GM04504 (cell line): ENCODE measurements at places on chromosomes 16 and 17.
A peak's percentile ranks its signal among the peaks of the same experiment; 100 is the strongest.

DNA sequence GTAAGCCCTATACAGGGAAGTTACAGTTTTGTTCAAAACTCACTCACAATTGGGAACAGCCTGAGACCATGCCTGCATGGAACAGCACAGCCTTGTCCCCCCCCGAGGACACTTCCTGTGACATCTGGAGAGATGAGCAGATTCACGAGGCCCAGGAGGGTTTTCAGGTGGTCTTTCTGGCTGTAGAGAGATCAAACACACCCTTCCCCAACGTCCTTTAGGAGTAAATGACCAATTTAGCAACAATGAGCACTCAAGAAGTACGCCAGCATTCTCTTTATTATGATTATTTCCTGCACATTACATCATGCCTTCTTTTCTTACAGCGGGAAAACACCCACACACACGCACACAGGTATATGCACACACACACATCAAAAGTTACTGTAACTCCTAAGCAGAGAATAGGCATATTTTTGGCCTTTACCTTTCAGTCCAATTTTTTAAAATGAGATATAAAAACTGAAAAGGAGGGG, 39.0 kb downstream of the ADCY9 start:
- DNase-seq, result no peak

DNA sequence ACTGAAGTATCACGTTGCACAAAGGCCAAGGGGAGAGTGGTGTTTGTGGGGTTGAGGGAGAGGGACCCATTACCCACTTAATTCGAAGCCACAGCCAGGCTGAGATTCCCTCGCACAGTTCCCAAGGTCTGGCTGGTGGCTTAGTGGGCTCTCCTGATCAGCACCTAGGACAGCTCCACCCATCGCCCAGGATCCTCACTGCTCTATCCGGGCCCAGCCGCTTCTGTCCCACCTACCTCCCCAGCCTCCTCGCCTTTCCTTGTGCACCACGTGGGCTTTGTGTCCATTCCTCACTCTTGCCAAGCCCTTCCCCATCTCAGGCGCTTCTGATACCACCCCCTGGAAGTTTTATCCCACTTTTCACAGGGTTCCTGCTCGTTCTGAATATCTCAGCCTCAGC, 163.5 kb downstream of the CCT6B start:
- DNase-seq, result peak; percentile 4

GRCh38 chr17:67810464-67810863, 14.8 kb upstream of the BPTF start:
- DNase-seq, result no peak

GRCh38 chr17:42525221-42525620, 10.8 kb upstream of the NAGLU start:
- DNase-seq, result peak; percentile 51

GRCh38 chr16:30119428-30119827, 3.6 kb downstream of the MAPK3 start:
- DNase-seq, result no peak

GRCh38 chr16:53974484-53975080, 270.6 kb downstream of the FTO start:
- DNase-seq, result no peak
